COR-L47 (cell line): ENCODE measurements at places on chromosomes 3 and 15.

GRCh38 chr15:92595506-92596381 lies 59.8 kb downstream of the FAM174B start:
- no peak for DNase-seq

DNA sequence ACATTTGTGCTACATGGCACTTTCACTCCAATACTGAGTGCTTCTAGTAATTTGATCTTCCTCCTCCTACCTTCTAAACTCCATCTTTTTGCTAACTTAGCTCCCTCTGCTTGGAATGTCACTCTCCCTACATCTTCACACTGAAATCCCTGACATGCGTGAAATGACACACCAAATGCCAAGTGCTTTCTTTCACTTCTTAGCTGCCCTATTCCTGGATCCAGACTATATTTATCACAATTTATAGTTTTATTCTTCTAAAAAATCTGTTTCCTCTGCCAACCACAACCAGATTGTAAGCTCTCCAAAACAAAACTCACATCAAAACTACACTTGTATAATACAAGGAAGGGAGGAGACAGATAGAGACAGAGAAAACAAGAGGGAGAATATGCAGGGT lies 387.3 kb downstream of the FGF12 start:
- DNase-seq = no peak

DNA sequence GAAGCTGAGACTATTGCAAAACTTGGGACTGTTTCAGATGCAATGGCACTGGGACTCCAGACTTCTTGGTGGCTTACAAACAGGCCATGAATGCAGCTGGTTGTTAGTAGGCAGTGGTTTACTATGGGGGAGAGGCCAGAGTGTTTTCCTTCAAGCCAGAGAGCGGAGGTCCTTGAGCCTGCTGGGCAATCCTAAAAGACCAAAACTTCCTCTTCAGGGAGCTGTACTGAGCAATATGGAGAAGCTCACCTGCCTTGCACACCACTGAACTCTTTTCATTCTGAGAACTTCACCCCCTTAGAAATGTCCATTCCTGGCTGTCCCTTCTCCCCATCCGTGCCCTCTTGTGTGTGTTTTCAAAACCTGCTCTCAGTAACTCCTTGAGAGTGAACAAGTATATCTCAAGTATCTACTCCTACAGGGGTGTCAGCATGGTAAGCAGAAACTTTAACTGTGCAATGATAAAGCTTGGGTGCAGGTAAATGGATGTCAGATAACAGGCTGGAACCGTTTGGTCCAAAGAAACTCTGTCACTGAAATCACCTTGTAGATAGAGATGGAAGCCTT lies 213.9 kb downstream of the CLSTN2 start:
- no peak for DNase-seq

- DNase-seq = no peak
Measured at GRCh38 chr3:118991775-118992174, 42.9 kb downstream of the IGSF11 start.

DNA sequence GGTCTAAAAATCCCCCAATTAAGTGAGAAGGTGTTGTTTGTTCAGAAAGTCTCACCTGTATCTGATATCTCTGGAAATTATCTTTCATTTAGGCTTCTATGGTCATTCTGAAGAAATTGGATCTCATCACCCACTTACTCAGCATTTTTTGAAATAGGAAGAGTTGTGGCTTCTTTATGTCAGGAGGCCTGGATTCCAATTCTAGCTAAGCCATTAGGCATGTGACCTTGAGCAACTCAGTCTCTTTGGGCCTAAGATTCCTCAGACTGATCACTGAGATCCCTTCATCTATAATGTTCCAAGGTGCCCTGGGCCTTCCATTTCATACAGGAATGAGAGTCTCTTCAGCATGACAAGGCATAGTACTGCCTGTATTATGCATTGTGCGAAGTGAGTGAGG lies 70.3 kb downstream of the ARHGEF26 start:
- DNase-seq = no peak

DNA sequence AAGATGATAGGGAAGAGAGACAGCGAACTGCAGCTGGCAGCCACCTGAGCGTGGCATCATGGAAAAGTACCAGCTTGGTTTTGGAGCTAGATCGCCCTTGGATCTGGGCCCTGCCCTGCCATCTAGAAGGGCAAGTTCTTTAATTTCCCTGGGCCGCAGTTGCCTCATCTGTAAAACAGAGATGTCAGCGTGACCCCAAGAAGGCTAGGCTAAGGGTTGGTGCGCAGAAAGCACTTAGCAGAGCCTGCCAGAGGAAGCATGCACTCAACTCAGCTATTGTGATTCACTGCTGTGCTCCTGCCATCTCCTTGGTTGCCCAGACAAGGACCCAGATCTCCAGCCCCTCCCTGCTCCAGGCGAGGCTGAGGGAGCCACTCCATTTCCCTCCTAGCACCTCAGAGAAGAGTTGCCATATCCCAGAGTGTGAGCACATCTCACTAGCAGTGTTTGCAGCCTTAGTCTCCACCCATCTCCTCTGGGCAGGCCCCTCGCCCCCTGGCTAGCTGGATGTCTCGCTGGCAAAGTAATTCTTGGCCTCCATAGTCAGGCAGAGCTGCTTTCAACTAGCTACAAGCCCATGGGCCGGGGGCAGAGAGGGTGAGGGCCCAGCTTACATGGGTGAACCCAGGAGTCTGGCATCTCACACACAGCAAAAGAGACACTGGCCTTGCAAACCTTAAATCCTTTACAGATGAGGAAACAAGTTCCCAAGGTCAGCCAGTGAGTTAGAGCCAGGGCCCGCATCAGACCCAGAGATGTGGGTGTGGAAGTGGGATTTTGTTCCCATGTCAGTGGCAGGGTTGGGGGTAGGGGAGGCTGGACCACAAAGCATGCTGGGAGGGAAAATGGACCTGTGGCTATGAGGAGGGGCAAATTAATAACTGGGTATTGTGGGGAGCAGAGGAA lies 280.7 kb upstream of the TLE3 start:
- no peak for DNase-seq

DNA sequence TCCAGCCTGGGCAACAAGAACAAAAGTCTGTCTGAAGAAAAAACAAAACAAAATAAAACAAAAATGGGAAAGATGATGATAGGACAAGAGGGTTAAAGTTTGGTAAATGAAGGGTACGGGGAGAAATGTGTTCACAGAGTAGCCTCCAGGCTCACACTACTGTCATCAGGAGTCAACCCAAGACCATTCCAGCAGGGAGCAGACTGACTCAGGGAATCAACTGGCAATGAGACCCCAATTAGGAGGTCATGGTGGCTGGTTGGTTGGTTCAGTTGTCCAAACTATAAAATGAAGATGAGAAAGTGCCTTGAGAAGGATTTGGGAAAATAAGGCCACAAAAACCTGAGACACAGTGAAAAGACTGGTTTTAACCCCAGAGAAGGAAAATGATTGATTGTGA lies 51.8 kb downstream of the KLHL6 start:
- peak; percentile 7 for DNase-seq

DNA sequence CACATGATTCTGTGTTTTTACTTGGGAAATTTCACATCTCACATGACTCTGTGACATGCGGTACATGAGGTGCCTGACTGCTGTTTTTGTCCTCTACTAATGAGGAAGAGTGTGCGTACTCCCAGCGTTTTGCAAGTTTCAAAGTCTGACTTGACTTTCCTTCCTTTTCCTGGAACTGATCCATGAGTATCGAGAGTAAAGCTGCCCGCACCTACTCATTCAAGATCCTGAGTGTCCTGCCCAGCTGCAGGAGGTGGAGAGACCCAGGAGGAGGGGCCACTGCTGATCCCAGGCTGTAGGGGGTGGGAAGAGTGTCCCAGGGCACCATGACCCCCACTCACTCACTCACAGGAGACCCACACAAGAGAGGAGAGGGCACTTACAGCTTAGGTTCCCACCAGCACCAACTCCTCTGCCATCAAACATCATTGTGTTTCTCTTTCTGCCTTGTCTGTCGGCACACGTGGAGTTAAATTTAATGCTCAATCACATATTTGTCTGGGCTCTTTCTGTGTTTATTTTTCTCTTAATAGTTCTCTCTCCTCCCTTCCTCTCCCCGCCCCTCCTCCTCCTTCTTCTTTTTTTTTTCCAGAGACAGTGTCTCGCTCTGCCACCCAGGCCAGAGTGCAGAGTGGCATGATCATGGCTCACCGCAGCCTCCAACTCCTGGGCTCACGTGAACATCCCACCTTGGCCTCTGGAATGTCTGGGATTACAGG lies 1.4 kb downstream of the CCR5AS start:
- no peak for DNase-seq

GRCh38 chr15:93859176-93859575 lies 372.2 kb upstream of the MCTP2 start:
- no peak for DNase-seq

DNA sequence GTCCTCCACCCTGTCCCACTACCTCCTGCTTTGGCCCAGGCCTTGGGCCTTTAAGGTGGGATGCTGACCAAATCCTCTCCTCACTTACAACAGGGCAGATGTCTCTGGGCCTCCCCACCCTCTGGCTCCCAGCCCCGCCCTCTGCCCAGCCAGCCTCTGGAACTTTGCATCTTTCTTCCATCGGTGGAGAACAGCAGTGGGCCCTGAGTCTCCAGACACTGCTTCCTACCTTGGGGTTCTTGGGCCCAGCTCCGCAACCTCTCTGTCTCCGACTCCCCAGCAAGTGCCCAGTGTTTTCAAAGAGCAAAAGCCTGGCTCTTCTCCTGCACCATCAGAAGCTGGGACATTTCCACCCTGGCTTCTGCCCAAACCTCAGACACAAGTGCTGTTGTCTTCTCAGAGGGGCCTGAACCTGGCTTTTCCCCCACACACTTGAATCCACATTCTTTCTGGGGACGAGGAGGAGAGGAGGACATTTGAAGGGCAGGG lies 33.1 kb downstream of the MRAS start:
- DNase-seq = no peak

GRCh38 chr15:78620021-78620526 lies 722 bp downstream of the CHRNA3 start:
- no peak for DNase-seq

DNA sequence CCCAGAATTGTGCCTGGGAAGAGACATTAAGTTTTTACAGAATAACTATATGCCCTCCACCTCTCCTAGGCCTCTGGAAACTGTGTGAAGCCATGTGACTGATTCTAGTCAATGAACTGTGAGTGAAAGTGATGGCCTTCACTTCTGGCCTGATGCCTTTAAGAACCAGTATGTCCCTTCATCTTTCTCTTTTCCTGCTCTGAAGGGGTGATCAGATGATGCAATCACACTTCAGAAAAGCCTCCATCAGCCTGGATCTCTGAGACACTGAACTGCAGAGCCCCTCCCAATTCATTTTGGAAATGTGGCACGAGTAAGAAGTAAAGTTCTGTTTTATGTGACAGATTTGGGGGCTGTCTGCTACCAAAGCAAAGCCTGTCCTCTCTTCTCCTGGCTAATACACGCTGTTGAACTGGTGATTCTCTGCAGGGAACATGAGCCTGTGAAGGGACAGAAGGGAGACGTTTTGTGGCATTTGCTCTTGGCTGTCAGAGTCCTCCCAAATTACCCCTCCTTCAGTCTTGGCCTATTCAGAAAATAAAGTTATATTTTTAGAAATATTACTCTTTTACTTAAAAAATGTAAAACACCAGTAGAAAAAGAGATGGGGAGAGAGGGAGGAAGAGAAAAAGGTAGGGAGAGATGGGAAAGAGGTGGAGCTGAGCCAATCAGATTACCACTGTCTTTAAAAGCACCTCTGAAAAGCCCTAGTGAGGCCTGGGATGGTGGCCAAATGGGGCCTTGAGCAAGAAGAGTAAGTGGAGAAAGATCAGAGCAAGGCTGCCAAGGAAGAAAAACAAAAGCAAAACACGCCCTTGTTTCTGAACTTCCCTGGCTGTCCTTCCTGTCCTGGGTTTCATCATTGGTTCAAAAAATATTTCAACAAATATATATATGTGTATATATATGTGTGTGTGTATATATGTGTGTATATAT lies 40.9 kb upstream of the RYK start:
- DNase-seq = peak; percentile 36

DNA sequence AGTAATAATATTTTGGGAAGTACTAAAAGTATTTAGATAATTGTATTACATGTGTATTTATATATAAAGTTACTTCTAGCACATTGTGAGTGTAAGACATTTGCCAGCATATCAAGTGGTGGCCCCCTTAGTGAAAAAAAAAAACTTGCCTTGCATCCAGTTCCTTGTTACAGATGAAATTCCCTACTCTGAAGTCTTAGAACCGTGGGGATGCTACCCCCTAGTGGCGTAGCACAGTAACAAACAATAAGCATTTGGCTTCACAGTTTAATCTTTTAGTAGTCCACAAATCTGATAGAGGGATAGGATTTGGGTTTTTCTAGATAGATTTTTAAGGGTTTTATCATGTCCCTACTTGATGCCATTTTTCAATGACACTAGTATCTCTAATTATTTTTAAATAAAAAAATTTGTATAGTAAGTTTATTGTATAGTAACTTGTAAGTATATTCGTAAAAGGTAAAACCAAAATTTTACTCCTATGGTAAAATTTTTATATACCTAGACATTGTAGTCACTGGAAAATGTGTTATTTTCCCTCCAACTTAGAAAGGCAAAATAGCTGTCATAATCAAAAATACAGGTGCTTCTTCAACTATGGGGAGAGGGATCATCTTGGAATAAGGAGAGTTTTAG lies 14.3 kb downstream of the SMC4 start:
- peak; percentile 75 for DNase-seq

DNA sequence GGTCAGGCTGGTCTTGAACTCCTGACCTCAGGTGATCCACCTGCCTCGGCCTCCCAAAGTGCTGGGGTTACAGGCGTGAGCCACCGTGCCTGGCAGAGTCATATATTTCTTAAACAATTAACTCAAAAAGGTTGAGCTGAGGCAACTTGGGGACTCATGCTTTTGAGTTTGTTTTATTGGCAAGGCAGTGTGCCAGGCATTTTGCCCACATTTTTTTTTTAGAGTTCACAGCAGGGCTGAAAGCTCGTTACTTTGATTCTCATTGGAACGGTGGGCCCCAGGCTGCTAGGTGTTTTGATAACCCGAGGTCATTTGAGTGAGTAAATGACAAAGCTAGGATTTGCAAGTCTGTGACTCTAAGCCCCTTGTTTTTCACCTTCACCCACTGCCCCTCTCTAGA lies 76.2 kb downstream of the CCK start:
- DNase-seq = no peak

- no peak for DNase-seq
Measured at GRCh38 chr3:161879470-161879869, 382.9 kb downstream of the OTOL1 start.

GRCh38 chr3:4732925-4733324 lies 239.8 kb downstream of the ITPR1 start:
- DNase-seq = no peak

- DNase-seq = no peak
Measured at GRCh38 chr3:195466251-195466650, 23.4 kb upstream of the ACAP2 start.

- no peak for DNase-seq
Measured at GRCh38 chr15:22884344-22884743, 45.9 kb downstream of the NIPA2 start.
